H9 (cell line): ENCODE measurements at places on chromosomes 6 and 20. TPM values are rescaled to one million over a fixed set of nuclear protein-coding genes. Genes with fewer than 3 reads are reported as not detected.

- DNase-seq = no peak
- no peak overlapping the region for H3K4me3 ChIP-seq
- H3K4me1 ChIP-seq = peaks cover 3% of the 10 kb centered on the region; the same call in 1 of the 2 replicates
- no peaks in the 10 kb centered on the region for H3K27me3 ChIP-seq
- no peaks in the 10 kb centered on the region for H3K36me3 ChIP-seq
Observed at GRCh38 chr6:105593056-105593690, 190.3 kb upstream of the PREP start.

DNA sequence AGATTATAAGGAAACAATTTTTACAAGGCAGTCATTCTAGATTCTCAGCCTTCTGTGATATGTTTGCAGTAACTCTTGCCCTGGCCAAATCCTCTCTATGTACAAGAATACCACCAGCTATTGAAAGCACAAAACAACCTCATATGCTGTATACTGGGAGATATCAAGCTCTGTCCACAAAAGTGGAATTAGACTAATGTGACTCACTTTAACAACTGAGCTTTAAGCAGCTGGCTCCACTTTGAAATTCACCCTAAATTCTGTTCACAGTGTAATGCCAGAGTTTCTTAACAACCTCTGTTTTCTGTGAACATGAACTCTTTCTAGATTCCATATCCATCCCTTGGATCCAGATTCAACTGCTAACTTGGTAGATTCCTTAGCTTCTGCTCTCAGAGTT is 47.6 kb downstream of the CHD6 start:
- H3K27ac ChIP-seq = no peak overlapping the region
- peaks cover 2% of the 10 kb centered on the region; the same call in 1 of the 2 replicates for H3K36me3 ChIP-seq
- DNase-seq = no peak
- H3K4me3 ChIP-seq = no peak overlapping the region

DNA sequence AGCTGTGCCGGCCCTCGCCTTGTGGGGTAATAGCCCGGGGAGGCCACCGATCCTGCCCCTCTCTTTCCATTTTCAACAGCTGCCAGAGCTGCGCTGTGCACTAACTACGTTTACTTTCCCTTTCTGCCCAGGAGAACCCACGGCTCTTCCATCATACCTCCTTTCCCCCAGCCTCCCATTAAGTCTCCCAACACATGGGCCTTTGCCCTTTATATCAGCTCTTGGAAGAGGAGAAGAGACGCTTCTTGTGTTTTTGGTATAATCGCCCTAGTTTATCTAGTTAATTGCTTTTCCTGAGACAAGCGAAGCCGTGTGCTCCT is 637 bp downstream of the UBR2 start:
- H3K27ac ChIP-seq = no peak overlapping the region
- DNase-seq = no peak
- H3K4me3 ChIP-seq = peak overlapping the region; percentile 96
- no peaks in the 10 kb centered on the region for H3K4me1 ChIP-seq
- no peaks in the 10 kb centered on the region; the same call in 2 of the 3 replicates for H3K36me3 ChIP-seq
- no peaks in the 10 kb centered on the region for H3K27me3 ChIP-seq

RWDD2A gene
- 2.9 and 3.2 TPM in 2 replicates for total RNA-seq

SLC22A2 gene
- total RNA-seq = 0.86 and 1.0 TPM in 2 replicates

DNA sequence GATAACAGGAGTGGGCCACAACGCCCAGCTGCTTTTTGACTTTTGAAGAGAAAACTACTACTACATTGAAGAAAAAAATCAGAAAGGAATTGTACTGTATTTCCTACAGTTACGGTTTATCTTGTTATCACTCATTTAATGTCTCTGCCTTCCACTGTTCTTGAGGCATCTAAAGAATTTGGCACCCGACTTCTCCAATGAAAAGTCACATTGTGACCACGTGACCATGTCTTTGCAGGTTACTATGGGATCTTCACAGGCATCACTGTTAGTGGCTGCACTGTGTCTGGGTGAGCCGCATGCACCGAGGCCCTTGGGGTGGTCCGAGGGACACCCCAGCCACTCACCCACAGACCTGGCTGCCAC is 26.8 kb downstream of the RRBP1 start:
- DNase-seq = peak; percentile 50
- peaks cover 40% of the 10 kb centered on the region for H3K36me3 ChIP-seq
- no peaks in the 10 kb centered on the region for H3K27me3 ChIP-seq
- no peak overlapping the region for H3K27ac ChIP-seq
